HL-60 (cell line): ENCODE measurements at places on chromosomes 6 and 20.

DNA sequence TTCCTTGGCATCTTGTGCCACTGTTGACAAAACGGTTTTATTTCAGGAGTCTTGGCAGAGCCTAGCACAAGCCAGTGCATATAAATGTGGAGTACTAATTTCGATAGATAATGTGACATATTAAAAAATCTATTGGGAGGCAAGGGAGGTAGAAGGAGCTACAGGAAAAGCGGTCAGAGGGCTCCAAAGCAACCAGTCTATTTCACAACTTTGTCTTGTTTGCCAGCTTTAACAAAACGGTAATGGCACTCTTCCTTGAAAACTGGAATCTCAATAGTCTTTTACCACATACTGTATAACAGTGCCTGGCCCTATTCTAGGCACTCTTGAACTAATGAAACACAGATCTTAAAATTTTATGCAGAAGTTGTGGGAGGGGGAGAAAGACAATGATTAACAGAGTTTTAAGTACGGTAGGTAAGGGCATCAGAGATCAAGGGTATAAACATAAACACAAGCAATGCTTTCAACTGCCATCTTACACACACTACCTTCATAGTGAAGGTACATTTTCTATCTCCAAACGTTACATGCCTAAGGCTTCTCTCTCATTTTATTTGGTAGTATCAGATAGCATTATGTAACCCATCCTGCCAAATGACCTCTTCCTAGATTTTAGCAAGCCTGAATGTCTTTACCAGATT lies 33.5 kb upstream of the SYNCRIP start:
- peak; percentile 61 for DNase-seq

DNA sequence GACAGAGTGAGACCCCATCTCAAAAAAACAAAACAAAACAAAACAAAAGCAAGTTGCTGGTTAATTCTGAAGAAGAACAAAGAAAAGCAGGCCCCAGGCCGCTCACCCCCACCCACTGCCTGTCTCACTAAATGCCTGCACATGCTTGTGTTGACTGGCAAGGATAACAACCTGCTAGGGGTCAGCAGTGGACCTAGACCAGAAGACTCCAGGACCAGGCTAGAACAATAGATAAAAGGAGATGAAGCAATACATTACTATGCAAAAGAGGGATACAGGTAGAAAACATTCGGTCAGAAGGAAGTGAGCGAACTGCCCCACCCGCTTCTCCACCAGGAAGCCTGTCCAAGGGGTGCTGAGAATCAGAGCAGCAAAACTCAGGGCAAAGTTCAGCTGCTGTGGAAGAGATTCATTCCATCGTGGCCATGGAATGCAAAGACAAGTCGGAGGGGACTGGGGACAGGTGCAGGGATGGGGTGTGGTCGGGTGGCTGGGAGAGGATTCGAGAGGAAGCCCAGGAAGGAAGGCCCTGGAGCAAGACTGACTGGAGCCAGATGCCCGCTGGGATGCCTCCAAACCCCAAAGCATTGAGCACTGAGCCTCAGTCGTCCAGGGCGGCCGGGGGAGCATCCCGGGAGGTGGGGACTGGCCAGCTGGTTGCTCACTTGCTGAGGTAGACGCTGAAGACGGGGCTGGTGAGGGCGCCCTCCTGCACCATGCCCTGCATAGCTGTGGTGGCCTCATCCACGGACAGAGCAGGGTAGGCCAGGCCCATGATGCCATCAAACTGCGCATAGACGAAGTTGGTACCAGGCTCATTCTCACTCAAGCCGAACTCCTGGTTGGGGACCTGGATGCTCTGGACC lies 5.3 kb downstream of the PGC start:
- no peak for DNase-seq

GRCh38 chr20:8255945-8256632 lies 124.0 kb downstream of the PLCB1 start:
- no peak for DNase-seq

GRCh38 chr6:117483645-117484016 lies 1.2 kb downstream of the DCBLD1 start:
- DNase-seq = no peak

DNA sequence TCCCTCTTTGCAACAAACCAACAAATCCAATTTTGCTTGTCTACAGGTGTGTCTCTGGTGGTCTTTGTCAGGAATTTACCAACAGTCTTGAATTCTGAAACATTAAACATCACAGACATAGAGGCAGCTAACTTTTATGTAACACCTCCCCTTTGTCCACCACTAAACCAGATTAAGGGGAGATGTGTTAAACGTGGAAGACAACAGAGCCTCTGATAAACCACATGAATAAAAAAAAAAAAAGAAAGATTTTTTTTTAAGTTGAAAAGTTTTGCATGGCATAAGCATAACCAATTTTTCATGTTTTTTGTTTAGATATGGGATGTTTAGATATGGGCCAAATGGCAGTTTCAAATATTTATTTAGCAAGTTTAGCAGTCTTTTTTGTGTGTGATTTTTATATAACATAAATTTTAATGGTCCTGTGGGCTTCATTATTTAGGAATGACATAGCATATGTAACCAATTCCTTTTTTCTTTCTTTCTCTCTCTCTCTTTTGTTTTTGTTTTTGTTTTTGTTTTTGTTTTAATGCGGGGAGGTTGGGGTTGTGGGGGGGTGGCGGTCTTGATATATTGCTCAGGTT lies 60.7 kb upstream of the BTN3A2 start:
- no peak for DNase-seq

DNA sequence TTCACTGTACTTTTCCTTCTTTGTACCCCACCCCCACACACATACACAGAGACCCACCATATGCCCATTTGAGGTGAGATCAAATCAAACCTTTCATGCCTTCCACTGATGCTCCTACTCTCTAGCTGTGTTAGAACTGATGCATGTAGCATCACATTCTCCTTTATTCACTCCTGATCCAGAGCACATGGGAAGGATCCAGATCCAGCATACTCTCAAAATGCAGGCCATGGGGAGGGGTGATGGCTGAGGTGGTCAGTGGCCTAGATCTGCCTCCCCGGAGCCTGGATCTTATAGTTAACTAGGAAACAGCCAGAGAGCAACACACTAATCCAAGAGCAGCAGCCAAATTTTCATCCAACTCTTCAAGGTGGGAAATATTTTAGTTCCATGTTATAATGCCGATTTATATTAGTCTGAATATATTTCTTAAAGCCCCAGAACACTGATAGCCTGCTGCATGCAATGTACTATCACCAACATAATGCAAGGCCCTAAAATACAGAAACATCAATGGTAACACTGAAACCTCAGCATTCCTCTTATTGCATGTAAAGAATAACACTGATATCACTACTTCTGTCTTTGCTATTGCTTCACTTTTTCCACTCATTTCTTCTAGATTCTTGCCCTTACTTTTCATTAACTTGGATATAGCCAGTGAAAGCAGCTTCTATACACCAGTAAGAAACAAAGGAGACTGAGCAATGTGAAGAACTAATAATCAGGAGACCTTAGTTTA lies 126.8 kb upstream of the BEND6 start:
- DNase-seq = no peak

DNA sequence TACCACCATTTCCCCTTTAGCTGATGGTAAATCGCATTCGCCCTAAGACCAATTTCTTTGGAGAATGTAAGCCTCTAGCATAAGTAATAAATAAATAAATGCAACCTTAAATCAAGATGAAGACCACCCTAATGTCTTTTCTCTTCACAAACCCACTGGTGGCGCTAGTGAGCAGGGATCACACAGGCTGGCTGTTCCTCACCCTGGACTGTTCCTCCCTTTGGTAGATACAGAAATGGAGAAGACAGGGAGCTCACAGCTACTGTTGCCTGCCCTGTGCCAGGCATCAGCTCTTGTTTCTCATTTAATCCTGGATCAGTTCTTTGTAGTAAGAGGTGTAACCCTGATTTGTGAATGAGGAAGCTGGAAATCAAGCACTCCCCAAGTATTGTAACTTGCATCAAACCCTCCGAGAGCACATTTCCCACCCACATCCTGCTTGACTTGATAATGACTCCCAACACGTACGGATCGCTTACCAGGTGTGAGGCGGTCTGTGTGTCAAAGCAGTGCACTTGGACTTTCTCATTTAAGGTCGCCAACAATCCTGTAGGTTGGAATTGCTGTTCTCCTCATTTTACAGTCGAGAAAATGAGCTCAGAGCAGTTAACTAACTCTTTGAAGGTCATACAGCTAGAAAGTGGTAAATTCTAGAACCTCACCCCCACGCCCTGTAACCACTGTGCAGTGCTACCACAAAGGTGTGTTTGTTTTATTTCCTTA lies 236.1 kb downstream of the TSHZ2 start:
- DNase-seq = no peak

DNA sequence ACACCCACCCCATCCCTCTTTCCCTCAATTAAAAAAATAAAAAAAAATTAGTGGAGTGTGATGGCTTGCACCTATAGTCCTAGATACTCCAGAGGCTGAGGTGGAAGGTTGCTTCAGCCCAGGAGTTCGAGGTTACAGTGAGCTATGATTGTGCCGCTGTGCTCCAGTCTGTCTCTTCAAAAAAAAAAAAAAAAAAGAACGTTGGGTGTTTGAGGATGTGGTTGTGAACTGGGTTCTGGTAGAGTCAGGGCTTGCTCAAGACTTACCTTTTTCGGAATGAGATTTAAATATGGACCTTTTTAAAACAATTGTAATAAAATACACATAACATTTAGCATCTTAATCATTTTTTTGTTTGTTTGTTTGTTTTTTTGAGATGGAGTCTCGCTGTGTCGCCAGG lies 211.9 kb downstream of the OR2B2 start:
- DNase-seq = no peak

DNA sequence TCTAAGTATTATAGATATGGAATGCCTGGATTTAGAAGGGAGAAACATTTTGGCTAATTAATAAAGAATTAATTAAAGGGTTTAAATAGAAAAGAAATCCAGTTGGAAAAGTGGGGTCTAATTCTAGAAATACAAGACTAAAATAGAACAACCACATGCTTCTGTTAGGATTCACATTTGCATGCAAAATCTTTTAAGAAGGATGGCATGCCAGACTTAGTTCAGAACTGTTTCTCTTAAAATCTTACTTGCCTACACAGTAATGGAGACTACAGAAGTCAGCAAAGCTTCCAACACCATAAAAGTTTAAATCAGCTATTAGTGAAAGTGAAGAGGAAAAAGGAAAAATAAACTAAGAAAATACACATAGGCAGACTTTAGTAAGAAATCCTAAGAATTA lies 32.7 kb upstream of the KATNA1 start:
- DNase-seq = no peak

DNA sequence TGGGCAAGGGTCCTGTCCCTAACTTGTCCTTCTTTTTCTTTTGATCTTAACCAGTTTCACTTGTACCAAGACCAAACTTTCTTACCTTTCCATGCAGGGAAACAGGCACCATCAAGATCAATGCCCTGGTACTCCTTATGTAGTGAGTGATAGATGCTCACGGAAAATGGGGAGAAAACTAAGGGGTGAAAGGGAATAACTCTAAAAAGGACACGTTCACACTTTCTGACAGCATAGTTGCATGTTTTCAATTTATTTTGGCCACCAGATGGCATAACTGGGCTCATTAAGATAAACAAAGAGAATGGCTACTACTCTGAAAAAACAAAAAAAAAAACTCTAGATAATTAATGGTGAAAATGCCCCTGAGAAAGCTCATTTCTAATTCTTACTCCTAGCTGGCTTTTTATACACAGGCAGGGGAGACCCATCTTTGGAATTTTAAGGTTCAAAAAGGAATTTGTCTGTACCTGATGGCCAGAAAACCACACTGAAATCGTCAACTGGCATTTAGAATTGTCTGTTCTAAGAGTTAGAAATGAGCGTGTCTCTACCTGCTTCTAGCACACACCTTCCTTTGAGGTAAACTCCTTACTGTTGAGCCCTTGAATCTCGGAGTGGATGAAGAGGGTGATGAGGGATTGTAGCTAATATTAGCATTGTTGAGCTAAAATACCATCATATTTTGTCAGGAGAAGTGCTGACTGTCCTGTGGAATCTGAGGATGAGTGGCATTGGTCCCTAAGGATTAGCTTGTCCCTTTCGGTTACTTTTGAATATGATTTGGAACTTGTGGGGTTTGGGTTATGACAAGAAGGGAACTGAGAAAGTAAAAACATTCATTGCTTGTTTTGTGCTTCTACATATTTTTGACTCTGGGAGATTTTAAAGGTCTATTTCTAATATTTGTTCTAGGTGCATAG lies 62.2 kb upstream of the DDR1 start:
- no peak for DNase-seq

DNA sequence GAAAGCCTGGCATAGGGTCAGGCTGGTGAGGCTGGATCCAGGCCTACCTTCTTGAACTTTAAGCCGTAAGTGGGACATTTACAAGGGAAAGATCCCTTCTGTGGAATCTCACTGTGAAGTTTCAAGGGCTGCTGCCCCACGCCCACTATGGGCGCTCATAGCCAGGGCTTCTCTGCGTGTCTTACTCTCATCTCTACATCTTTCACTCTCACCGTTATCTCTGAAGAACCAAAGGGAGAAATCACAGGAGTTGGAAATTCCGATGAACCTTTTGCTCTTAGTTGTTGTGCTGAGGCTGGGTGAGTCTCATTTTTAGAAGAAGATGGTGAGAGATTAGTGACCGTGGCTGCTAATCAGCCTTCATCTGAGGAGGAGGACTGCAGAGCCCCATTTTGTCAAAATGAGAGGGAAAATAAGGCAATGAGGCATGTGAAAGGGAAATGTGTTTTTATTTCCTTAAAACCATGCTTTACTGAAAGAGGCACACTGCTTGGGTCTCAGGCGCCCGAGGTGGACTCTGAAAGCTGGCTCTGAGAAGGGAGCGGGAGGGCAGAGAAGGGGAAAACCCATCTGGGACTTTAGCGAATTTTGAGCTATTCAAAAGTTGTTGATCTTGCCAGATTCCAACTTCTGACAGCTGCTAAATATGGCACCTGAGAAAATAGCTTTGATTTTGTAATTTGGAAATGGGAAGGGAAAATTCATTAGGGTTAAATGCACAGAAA lies 301.5 kb downstream of the CLIC5 start:
- DNase-seq = no peak

- DNase-seq = no peak
Measured at GRCh38 chr6:53010504-53010903, 15.4 kb upstream of the GSTA4 start.

DNA sequence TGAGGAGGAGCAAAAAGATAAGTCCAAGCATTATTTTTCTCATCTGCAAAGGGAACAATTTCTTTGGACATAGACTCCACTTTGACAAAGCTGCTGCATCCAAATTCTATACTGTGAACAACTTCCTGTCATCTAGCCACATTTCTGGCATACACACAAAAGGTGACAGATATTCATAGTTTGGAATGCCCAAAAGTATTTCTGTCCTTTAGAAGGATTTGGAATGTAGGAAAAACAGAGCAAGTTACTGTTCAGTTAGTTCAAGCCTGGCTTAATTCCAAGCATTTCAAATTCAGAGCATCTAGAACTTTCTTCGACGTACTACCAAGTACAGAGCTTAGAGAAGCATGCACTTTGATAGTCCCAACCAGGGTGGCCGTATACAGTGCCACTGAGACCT lies 134.0 kb downstream of the PDE7B start:
- no peak for DNase-seq
